Epithelial cell of proximal tubule (primary cell): ENCODE measurements at places on chromosomes 5 and 9.
A peak's percentile ranks its signal among the peaks of the same experiment; 100 is the strongest.

DNA sequence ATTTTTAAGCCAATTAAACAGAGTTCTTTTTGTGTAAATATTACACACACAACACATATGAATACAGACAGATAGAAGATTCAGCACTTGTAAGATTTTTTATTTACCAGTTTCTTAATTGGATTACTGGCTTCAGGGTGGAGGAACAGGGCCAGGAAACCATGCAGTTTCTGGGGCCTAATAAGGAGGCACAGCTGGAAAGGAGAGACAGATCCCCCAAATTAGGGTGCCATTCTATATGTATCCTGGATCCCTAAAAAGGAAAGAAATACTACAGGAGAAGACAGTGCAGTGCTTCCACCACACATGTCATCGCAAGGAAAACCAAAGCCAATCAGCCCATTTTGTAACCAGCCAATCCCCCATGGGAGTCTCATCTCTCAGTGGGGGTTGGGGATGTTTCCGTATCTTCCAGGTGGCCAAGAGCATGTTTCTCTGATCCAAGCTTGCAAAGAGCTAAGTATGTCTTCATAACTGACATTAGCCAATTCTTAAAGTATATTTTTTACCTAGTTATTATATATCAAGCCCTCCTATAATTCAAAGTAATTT, 15.8 kb upstream of the ABO start:
- DNase-seq: no peak

GRCh38 chr9:21383627-21384026, 1.6 kb downstream of the IFNA2 start:
- DNase-seq: no peak

- peak; percentile 80 for DNase-seq
Observed at GRCh38 chr9:113463418-113464285, at the start of gene RGS3. Gene RGS3, plus strand, starts transcription at chr9:113463727. Its CDS starts 76 bp downstream, at chr9:113463803.

- no peak for DNase-seq
Observed at GRCh38 chr5:154273028-154273617, 82.6 kb downstream of the GALNT10 start.

- no peak for DNase-seq
Observed at GRCh38 chr9:129422843-129423192, 198.1 kb downstream of the C9orf50 start.

GRCh38 chr5:74616236-74617146, 24.0 kb downstream of the ENC1 start:
- no peak for DNase-seq
